Activated CD8-positive, alpha-beta memory T cell treated with anti-CD3 and anti-CD28 coated beads, Interleukin-2, amount 10 ng/mL, durations not matched to agents 7 days and 5 days (primary cell): ENCODE measurements at places on chromosomes 1 and 21.

- no peak for DNase-seq
These were observed 68.3 kb downstream of the SAMSN1 start for GRCh38 chr21:14477841-14478240.

GRCh38 chr1:54016343-54017282 lies 1.4 kb downstream of the LDLRAD1 start:
- DNase-seq: no peak

DNA sequence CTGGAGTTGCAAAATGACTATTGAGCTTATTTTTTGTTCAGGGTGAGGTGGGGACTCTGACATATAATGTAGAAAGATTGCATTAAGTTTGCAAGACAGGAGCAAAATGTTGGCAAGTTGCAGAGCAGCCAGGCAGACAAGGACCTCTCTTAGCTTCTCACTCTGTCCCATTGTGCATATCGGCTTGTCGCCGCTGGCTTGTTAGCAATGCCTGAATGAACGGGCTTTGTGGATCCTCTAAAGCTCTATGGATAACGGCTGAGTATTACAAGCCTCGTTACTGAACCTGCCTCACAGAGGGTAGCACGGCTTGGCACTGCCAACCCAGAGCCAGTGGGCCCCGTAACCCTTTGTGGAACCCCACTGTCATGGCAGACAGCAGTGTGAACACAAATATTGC lies 68.4 kb downstream of the TNR start:
- DNase-seq: no peak

DNA sequence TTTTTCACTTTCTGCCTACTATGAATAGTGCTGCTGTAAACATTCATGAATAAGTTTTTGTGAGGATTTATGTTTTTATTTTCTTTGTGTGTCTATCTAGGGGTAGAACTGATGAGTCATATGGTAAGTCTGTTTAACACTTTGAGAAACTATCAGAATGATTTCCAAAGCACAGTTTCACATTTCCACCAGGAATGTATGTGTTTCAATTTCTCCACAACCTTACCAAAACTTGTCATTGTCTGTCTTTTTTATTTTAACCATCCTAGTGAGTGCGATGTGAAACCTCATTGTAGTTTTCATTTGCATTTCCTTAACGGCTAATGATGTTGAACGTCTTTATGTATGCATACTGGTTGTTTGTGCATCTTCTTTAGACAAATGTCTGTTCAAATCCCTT lies 23.5 kb downstream of the RNASEL start:
- no peak for DNase-seq

GRCh38 chr1:222877854-222878253 lies 63.0 kb downstream of the DISP1 start:
- DNase-seq: no peak

DNA sequence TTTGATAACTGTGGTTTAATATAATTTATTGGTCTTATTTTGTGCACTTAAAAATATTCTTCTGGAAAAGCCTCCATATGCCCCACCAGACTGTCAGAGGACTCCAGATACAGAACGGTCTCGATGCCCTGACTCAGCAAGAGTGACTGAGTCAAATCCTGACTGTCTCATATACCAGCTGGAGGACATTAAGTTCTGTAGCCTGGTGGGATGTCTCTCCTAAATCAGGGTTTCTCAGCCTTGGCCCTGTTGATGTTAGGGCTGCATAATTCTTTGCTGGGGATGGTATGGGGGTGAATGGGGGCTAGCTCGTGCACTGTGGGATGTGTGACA lies 67.7 kb upstream of the TLR5 start:
- no peak for DNase-seq

- DNase-seq: no peak
These were observed 31.2 kb downstream of the PIK3C2B start for GRCh38 chr1:204463125-204464060.

GRCh38 chr1:229368347-229368746 lies 25.5 kb upstream of the CCSAP start:
- no peak for DNase-seq

DNA sequence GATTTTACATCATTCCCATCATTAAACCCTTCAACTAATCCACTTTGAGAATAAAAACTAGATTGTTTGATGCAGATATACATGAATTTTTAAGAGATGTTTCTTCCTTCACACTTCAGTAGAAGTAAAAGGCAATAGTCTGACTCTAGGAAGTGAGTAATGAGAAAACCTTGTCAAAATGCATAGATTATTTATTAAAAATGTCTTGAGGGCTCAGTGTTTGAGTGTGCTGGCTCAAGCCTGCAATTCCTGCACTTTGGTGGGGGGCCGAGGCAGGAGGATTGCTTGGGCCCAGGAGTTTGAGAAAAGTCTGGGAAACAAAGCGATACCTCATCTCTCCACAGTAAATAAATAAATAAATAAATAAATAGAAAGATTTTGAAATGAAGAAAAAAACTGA lies 177.1 kb downstream of the NEGR1 start:
- no peak for DNase-seq

DNA sequence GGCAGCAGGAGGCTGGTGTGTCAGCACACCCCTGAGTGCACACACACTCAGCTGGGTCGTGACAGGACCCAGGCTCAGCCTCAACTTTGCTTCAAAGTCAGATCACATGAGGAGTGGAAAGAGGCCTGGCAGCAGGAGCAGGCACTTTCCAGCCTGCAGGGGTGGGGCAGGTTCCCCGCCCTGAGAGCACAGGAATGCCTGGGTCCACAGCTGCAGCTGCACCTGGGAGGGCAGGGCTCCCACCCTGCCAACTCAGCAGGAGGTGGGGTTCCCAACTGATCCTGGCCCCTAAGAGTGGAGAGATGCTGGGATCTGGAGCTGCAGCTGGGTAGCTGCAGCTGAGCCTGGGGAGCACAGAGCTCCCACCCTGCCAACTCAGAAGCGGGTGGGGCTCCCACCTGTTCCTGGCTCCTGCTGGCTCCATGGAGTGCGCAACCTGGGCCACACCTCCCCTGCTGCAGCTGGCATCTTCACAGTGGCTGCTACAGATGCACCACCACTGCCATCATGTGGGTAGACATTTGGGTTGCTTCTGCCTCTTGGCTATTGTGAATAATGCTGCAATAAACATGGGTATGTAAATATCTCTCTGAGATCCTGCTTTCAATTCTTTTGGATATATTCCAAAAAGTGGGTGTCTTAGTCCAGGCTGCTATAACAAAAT lies 415.4 kb downstream of the TTLL7 start:
- no peak for DNase-seq

- DNase-seq: peak; percentile 15
These were observed 2.7 kb upstream of the NHLH1 start for GRCh38 chr1:160363951-160364735.
